ENCODE measurements at places on chromosomes 13 and 19.

GRCh38 chr19:18543814-18544475, 572 bp upstream of the FKBP8 start:
- DNase-seq = peak; percentile 37

DNA sequence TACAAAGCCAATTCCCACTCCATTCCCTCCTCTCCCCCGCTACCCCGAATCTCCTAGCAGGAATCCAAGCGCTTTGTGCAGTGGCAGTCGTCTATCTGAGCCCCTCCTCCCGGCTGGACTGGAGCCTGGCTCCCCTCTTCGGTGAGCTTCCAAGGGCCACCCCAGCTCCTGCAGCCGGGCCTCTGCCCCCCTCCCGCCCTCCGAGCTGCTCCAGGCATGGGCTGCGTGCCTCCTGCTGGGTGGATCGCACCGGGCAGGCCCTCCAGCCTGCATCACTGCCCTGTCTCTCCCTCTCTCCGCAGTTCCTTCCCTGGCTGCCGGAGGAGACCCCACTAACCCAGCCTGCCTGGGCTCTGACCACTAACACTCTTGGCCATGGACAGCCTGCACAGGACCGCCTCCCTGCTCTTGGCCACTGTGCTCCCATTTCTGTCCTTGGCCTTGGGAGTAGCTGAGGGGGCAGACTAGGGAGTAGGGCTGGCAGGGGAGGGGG, 12.9 kb upstream of the LENG8 start:
- no peak for DNase-seq

GRCh38 chr13:64553411-64554129, 2676.6 kb downstream of the PCDH9 start:
- DNase-seq = no peak

DNA sequence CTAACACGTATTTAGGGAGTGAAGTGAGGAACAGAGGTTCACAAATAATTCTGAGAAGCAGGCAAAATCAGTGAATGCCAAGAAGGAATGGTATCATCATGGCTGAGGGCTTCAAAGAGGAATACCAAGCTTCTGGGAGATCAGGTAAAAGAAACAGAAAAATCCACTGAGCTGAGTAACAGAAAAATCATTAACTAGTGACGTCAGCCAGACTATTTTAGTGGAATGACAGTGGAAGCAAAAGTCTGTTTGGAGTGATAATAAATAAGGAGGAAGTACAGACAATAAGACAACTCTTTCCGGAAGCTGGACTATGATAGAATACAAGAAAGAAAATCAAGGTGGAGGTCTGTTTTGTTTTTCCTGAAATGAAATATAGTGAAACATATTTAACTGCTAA, 83.5 kb downstream of the SACS start:
- no peak for DNase-seq

- peak; percentile 49 for DNase-seq
Measured at GRCh38 chr19:50046649-50047503, 21.1 kb downstream of the ZNF473 start.

DNA sequence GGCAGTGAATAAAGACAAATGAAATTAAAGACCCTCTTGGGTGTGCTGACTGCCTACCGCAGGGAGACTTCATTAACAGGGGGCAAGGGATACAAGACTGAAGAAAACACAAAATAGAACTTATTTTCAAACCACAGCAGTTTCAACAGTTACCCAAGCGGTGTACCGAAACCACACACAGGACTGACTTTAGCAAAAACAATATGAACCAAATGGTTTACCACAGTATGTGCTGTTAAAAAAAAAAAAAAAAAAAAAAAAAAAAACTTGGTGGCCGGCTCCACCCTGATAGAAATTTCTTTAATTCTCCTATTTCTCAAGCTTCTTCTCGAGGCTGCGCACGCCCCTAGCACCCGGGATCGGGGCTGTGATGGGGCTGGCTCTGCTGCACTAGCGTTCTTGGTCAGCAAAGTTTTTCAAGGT, 42.6 kb downstream of the KLF2 start:
- no peak for DNase-seq

DNA sequence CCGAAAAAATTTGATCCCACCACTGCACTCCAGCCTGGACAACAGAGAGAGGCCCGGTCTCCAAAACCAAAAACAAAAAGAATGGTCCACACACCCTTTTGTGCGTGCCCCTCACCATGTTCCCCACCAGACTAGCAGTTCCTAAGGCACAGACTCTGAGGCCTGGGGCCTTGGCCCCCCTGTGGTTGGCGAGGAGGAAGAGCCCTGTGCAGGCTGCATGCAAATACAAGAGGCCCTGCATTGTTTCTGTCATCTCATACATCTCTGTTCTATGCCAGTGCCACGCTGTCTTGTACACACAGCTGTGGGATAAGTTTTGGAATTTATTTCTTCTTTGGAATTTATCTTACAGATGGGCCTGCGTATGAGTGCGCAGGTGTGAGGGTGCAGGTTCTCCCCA, 4.7 kb upstream of the YJEFN3 start:
- no peak for DNase-seq

GRCh38 chr13:47226516-47226915, 329.7 kb upstream of the HTR2A start:
- no peak for DNase-seq

DNA sequence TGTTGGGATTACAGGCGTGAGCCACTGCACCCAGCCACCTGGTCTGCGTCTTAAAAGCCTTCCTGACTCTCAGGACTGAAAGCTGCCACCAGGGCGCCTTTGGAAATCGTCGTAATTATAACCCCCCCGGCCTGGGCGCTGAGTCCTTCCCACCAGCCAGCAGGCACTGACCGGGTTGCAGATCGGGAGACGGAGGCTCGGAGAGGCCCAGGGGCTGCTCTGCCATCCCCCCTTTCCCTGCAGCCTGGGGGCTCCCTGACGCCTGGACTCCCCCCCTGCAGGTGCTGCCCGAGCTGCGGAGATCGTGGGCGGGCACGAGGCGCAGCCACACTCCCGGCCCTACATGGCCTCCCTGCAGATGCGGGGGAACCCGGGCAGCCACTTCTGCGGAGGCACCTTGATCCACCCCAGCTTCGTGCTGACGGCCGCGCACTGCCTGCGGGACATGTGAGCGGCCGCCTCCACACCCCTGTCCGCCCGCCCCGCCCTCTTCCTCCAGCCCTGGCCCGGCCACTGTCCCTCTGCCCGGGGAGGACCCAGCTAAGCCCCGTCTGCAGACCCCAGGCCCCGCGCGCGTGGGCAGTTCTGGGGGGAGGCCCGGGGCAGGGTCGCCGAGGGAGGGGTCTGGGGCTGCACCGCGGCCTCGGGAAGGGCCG, 2.5 kb downstream of the PRTN3 start:
- DNase-seq = no peak

GRCh38 chr13:61084988-61085387, 330.7 kb downstream of the PCDH20 start:
- DNase-seq = no peak

GRCh38 chr13:50249144-50249521, 233.9 kb downstream of the KCNRG start:
- no peak for DNase-seq

- DNase-seq = no peak
Measured at GRCh38 chr13:30983431-30983830, 51.0 kb downstream of the TEX26 start.

- DNase-seq = no peak
Measured at GRCh38 chr13:80036845-80037504, 304.0 kb downstream of the SPRY2 start.

DNA sequence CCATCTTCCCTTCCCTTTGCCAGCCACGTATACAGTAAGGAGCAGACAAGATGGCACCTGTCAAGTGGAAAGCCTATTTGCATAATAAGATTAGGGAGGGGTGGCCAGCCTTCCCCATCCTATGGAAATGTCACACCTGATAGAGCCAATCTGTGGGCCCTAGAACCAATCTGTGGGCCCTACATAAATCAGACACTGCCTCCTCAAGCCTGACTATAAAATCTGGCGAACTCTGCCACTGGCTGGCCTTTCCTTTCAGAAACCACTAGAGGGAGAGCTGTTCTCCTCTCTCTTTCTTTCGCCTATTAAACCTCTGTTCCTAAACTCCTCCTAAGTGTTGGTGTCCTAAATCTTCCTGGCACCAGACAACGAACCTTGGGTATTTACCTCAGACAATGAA, 231.5 kb upstream of the KLHL1 start:
- no peak for DNase-seq

- peak; percentile 56 for DNase-seq
Measured at GRCh38 chr19:11125994-11126685, 29.4 kb downstream of the SPC24 start.

GRCh38 chr13:43235028-43235427, 211.6 kb downstream of the DNAJC15 start:
- DNase-seq = no peak

- no peak for DNase-seq
Measured at GRCh38 chr19:38020311-38020710, 113.3 kb downstream of the SIPA1L3 start.

DNA sequence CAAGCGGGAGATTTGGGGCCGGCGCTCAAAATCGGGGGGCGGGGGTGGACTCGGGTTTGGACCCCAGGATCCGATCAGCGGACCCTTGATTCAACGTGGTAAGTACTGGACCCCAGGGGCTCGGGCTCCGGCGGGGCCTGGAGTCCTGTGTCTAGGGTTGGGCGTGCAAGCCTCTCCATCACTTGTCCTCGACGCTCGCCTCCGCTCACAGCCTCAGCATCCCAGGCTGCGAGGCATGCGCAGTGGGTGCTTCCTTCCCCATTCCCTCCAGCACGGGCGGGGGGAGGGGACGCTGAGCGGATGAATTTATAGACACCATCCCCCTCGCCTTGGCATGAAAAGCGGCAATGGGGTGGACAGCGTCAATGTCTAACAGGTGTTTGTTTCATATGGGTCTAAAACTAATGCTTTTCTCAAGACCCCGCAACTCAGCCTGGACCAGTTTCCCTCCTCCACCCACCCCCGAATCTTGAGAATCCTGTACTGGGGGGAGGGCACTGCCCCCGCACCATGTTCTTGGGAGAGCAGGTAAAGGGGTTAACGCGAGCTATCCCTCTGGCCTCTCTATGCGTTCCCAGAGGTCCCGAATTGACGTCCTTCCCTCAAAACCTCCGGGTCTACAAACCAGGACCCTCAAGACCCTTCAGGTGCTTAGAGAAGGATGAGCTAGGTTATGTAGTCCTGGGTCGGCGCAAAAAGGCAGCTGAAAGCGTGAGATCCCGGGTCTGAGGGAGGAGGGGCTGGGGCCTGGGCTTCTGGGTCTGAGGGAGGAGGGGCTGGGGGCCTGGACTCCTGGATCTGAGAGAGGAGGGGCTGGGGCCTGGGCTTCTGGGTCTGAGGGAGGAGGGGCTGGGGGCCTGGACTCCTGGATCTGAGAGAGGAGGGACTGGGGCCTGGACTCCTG, 579 bp downstream of the CPT1C start:
- DNase-seq = no peak

DNA sequence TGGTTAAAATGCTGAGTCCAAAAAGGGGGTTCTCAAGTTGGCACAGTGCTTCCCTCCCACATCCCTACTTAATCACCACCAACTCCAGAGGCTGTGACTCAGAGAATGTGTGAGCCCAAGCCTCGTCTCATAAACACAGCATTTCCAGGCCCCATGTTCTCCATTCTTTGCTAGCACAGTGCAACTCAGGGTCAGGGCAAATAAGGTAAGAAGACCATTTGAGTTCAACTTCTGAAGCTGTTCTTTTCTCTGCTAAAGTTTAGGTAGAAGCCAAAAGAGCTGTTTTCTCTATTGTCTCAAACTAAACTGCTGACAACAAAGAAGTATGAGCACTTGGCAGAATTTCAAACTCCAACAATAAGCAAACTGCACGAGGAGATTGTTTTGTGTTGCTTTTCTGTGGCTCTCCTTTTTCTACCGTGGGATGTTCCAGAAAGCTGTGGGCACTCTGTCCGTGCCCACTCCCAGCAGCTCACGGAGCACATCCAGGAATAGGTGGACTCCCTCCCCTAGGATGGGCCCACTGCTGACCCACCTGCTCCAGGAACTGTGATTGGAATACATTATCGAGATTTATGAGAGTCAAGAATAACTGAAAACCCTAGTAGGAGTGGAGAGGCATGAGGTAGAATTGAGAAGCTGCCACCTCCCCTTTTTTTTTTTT, 494.3 kb downstream of the COG6 start:
- no peak for DNase-seq

GRCh38 chr13:64534302-64534701, 2695.8 kb downstream of the PCDH9 start:
- DNase-seq = no peak

- DNase-seq = no peak
Measured at GRCh38 chr19:1507192-1507660, 5.6 kb downstream of the ADAMTSL5 start.

- DNase-seq = no peak
Measured at GRCh38 chr13:40342461-40342860, 324.0 kb downstream of the FOXO1 start.

DNA sequence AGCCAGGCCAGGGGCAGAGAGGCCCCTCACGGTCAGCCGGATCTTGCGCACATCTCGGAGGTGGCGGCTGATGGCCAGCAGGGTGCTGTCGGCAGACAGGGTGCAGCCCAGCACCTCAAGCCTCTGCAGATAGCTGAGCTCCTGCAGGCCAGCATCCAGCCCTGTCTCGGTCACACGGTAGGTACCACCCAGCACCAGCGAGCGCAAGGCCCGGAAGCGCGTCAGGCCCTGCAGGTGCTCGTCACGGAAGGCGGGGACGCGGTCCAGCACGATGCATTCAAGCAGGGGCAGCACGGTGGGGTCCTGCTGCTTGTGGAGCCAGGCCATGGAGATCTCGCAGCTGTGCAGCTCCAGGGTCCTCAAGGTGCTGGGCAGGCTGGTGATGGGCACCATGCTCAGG, 7.7 kb downstream of the FBXL12 start:
- no peak for DNase-seq

GRCh38 chr13:41325752-41326151, 14.7 kb downstream of the NAA16 start:
- DNase-seq = no peak

All from stimulated activated CD4-positive, alpha-beta T cell treated with anti-CD3 and anti-CD28 coated beads, TNF-alpha, amount 100 ng/mL, for 1 hour (primary cell).